ENCODE measurements at places on chromosomes 3 and 15. TPM values are rescaled to one million over a fixed set of nuclear protein-coding genes. Genes with fewer than 3 reads are reported as not detected.

The PRRT3 gene
- 5.9 TPM for total RNA-seq

The RLBP1 gene
- not detected for total RNA-seq

The VIPR1 gene
- 26.9 TPM for total RNA-seq

The NEK10 gene
- total RNA-seq, result 0.79 TPM

The HGD gene
- total RNA-seq, result 2.0 TPM

The CCDC13 gene
- 0.85 TPM for total RNA-seq

GRCh38 chr15:67550522-67550921 is 8.0 kb downstream of the MAP2K5 start:
- DNase-seq, result no peak

GRCh38 chr15:67109141-67110034 is 44.0 kb downstream of the SMAD3 start:
- DNase-seq, result no peak

DNA sequence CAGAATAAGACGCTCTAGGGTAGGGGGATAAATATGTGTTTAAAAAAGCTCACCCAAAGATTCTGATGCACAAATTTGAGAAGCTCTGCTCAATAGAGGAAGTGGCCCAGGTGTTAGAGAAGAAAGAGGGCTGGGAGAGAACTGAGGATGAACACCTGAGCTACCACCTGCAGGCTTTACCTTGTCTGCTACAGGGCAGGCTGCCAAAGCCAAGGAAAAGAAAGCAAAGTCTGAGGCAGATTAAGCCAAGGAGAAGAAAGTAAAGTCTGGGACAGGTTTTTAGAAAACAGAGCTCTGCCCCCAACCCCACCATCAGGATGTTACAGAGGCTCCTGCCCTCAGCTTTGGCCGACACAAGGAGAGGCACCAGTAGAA is 92.9 kb downstream of the THRB start:
- DNase-seq, result no peak

GRCh38 chr15:74369084-74369745 is 1.8 kb upstream of the CYP11A1 start:
- DNase-seq, result no peak

- no peak for DNase-seq
Measured at GRCh38 chr15:95113041-95113440, 881.7 kb downstream of the MCTP2 start.

- DNase-seq, result no peak
Measured at GRCh38 chr3:63940389-63940757, 28.2 kb upstream of the SCAANT1 start.

- DNase-seq, result no peak
Measured at GRCh38 chr3:180913581-180914404, 1.3 kb downstream of the FXR1 start.

DNA sequence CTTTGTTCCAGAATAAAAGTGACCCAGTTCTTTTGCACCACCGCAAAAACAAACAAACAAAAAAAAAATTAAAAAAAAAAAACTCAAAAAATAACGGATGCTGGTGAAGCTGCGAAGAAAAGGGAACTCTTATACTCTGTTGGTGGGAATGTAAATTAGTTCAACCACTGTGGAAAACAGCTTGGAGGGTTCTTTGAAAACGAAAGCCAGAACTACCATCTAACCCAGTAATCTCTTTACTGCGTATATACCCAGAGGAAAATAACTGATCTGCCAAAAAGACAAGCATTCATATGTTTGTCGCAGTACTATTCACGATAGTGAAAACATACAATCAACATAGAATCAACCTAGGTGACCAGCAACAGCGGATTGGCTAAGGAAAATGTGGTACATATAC is 298.9 kb upstream of the CBLB start:
- no peak for DNase-seq

GRCh38 chr3:30428251-30428650 is 178.2 kb upstream of the TGFBR2 start:
- DNase-seq, result no peak

- DNase-seq, result no peak
Measured at GRCh38 chr3:354432-354831, 157.9 kb downstream of the CHL1 start.

- DNase-seq, result no peak
Measured at GRCh38 chr3:63931290-63931689, 19.1 kb upstream of the SCAANT1 start.

- no peak for DNase-seq
Measured at GRCh38 chr3:125154800-125155269, 57.7 kb downstream of the SLC12A8 start.
